ENCODE measurements at places on chromosomes 2 and 18.

GRCh38 chr18:73690222-73690621, 457.4 kb downstream of the FBXO15 start:
- DNase-seq = no peak

DNA sequence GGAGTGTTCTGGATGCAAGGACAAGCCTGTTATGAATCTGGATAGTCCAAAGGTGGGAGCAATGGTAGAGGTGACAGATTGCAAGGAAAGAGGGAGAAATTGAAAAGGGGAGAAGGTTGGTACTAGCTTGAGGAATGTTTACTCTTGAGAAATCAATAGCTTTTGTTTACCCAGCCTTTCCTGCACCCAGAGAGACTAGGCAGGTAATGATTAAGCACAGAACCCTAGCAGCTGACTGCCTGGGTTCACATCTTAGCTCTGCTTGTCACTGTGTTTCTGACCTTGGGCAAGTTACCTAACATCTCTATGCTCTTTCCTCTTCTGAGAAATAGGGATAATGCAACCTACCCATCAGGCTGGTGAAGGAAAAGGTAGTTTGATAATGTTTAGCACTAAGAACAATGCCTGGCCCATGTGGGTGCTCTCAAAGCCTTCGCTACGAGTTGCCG, 178.6 kb downstream of the MGAT5 start:
- no peak for DNase-seq

DNA sequence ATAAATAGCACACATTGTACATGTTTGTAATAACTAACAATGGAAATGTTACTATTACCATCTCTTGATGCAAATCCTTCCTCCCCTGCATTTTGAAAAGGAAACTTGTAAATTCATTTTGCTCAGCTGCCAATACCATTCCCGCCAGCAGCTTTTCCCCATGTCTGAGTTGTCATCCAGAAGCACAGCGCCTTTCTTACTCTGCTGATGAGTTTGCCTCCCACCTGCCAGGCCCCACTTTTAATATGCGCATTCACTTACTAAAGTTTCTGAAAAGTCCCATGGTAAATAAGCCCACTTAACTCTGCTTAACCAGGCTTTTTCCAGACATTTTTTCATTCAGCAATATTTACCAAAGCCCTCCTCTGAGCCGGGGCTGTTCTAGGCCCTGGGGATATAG, 3.9 kb downstream of the CHST10 start:
- DNase-seq = no peak

GRCh38 chr2:234953116-234954031, 1.6 kb downstream of the SH3BP4 start:
- DNase-seq = no peak

DNA sequence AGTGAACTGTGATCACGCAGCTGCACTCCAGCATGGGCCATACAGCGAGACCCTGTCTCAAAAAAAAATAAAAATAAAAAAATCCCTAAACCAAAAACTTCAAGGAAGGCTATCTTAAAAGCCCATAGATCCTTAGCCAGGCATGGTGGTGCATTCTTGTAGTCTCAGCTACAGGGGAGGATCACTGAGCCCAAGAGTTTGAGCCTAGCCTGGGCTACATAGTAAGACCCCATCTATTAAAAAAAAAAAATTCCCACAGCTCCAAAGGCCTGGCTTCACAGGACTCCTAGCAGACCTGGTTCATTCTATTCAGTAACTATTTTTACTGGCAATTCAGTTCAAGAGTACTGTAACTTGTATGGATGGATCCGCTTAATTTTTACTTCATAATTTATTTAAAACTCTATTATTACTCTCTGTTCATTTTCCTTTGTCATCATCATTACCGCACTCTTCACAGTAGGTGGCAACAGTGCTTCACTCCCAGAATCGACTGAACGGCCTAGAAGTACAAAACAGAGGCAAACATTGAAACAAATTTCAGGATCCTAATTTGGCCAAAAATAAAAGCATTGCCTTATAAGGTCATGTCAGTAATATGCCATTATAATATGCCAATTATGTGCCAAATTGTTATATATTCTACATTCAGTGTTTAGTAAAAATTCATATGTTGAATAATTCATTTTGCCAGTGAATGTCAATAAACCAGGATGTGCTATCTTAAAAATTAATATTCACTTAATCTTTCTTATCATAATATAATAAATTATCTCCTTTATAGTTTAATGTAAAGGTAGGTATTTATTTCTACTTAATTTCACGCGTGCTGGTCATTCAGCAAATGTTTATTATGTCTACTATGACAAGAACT, 14.3 kb upstream of the STAM2 start:
- no peak for DNase-seq

DNA sequence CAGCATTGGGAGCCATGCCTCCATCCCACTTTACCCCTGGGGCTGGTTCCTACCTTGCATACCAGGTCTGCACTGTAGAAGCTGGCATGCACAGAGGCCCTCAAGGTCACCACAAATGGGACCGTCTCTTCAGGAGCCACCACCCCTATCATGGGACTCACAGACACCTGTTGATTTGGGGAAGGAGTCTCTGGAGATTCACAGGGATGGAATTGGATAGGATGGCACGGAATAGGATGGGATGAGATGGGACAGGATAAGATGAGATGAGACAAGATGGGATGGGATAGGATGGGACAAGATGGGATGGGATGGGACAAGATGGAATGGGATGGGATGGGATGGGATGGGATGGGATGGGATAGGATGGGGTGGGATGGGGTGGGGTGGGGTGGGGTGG, 16.1 kb upstream of the CRYBA2 start:
- DNase-seq = no peak

- DNase-seq = no peak
These were observed 139.3 kb upstream of the CTNNA2 start for GRCh38 chr2:79373358-79374130.

DNA sequence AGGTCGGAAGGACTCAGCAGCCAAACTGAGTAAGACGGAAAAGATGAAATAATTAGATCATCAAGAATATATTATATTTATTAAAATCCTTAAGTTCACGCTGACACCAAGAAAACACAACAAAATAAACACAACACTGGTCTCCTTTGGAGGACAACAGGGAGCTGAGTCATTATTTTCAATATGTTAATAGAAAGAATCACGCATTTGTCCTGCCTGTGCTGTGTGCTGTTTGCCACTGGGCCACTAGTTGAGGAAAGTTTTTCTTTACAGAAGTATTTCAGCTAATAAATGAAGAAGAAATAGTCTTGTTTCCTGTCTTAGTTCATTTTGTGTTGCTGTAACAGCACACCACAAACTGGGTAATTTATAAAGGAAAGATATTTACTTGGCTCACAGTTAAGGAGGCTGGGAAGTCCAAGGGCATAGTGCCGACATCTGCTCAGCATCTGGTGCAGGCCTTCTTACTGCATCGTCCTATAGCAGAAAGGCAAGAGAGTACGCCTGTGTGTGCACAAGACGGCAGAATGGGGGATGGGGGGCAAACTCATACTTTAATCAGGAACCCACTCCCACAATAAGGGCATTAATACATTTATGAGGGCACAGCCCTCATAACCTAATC, 88.0 kb downstream of the TCF7L1 start:
- DNase-seq = no peak

- no peak for DNase-seq
These were observed 337.9 kb downstream of the SATB2 start for GRCh38 chr2:199119796-199120195.

- DNase-seq = no peak
These were observed 3.5 kb downstream of the PELI1 start for GRCh38 chr2:64140665-64141200.

GRCh38 chr2:106120432-106120831, 73.7 kb downstream of the UXS1 start:
- no peak for DNase-seq

DNA sequence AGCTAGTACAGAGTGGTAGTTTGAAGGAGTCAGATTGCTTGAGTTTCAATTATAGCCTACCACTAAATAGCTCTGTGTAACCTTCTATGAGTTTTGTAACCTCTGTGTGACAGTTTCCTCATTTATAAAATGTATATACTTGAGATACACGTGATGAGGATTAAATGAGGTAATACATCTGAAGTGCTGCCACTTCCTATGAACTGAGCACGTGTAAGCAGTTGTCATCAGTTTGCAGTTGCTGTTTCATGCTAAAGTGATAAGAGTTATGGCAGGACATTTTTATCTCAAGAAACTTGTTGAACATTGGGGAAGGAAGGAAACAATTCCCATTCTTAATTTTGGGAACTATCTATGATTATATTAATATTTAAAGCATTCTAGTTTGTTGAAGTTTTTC, 38.5 kb downstream of the CARF start:
- no peak for DNase-seq

GRCh38 chr18:36602071-36602470, 226.7 kb downstream of the TPGS2 start:
- DNase-seq = no peak

GRCh38 chr2:6052649-6053048, 360.5 kb downstream of the SOX11 start:
- no peak for DNase-seq

DNA sequence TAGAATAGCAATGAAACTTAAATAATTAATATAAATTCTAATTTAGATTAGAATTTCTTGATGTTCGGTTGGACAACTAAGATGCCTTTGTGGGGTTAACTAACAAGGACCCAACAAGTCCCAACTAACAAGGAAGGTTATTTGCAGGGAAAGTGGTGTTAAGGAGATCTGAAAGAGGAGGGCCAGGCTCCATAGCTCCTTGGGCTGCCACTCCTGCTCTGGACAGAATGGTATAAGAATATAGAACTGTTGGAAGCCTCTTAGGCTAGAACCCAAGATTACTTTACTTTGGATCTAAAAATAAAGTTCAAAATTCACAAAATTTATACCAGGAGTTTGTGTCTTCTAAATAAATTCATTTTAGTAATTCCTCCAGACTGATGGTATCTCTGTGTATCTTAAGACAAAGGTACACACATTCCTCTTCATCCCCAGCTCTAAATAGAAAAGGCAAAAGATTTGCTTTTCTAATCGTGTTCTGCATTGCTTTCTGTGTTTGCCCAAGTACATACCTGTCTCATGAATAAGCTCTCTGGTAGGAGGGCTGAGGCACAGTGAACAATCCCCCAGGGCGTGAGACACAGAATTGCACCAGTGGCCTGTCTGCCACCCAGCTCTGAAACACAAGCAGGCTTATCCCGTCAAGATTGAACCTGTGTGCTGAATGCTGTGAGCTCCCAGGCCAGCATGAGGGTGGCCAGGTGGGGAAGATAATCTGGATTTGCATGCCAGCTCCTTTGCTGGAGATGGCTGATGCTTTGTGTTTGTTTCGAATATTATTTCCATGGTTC, 176.0 kb downstream of the ACKR3 start:
- DNase-seq = no peak

- DNase-seq = no peak
These were observed 109.4 kb downstream of the TANC1 start for GRCh38 chr2:159077869-159078268.

GRCh38 chr18:45780568-45780967, 44.9 kb upstream of the SIGLEC15 start:
- DNase-seq = no peak

DNA sequence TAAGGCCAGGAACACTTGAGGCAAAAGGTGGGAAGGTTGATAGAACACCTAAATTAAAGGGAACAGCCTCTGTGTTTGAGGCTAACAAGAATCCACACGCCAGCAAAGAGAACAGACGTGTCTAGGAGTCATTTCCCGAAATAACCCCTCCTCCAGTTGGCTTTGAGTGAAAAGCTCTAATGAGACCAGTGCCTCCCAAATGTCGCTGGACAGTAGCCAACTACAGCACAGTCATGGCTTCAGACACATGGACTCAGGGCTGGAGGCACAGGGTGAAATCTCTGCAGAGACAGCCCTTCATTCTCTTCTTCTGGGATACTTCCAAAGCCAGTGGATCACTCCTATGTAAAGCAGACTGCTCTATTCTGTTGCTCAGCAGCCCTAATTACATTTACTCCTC, 49.6 kb downstream of the SOWAHC start:
- DNase-seq = no peak

- DNase-seq = no peak
These were observed 126.3 kb downstream of the HDAC4 start for GRCh38 chr2:239274391-239275043.

GRCh38 chr2:19752500-19752899, 149.3 kb downstream of the TTC32 start:
- no peak for DNase-seq

GRCh38 chr18:50114448-50114847, 80.5 kb downstream of the MYO5B start:
- DNase-seq = no peak

GRCh38 chr18:78192054-78192453, 787.6 kb upstream of the SALL3 start:
- no peak for DNase-seq

GRCh38 chr2:150630587-150631235, 143.2 kb upstream of the RND3 start:
- DNase-seq = no peak

DNA sequence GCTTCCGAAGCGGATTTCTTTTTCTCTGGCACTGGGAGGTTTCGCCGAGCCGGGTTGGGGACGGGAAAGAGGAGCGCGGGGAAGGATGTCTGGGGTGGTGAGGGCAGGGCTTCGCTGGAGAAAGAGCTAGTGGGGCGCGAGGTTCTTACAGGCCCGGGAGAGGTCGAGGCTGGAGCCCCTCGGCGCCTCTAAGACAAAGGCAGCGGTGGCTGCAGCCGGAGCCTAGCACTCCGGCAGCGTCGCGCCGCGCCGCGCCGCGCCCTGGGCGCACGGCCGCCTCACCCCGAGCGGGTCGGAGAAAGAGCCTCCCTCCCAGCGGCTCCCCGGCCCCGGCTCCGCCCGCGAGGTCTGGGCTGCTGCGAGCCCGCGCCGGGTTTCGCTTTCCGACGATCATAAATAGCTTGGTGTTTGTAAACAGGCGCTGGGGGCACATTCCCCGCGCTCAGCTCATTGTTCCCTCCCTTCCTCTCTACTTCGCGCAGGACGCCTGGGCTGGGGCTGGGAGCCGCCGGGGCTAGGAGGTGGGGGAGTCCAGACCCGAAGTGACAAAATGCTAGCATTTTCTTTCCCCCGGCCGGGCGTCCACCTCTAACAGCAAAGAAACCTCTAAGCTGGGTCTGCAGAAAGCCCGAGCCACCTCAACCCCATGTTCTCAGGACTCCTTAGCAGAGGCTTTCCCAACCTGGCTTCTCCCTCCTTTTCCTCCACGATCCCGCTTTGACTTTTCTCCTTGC, 813 bp upstream of the MEIS1 start:
- no peak for DNase-seq

GRCh38 chr2:181894381-181894780, 2.9 kb downstream of the ITPRID2 start:
- DNase-seq = no peak
